ENCODE measurements at places on chromosomes 2 and 18.
A peak's percentile ranks its signal among the peaks of the same experiment; 100 is the strongest.

DNA sequence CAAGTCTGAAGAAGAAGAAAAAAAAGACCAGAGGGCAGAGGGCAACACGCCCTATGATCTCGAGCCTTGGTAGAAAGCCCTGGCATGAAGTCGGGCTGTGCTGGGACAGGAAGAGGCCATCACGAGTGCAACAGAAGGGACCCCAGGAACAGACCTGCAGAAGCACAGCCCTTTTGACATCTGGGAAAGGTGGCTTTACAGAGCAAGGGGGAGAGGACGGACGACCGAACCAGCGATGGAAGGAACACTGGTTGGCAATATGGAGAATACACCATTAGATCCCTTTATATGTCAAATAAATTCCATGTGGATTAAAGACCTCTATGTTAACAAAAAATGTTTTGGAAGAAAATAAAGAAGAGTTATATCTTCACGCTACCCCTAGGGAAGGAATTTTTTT is 10.7 kb downstream of the KIF1A start:
- DNase-seq = no peak

DNA sequence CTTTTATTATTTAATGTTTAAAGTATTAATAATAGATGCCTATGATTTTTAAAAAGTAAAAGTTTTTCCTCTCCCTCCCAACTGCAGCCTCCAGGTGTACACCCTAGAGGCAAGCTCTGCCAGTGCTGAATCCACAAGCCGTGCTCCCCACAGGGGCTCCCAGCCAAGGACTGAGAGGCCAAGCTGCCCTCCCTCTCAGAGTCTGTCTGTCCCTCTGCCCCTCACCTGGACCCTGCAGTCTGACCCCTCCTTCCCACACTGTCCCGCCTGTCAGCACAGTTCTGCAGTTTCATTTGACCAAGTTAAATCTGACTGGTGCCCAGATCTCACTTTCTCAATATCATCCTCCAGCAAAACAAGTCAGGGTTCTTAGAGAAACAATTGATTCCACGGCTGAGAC is 14.8 kb upstream of the PROC start:
- DNase-seq = no peak

- peak; percentile 55 for DNase-seq
Observed at GRCh38 chr18:9810994-9811705, 74.6 kb upstream of the TXNDC2 start.

DNA sequence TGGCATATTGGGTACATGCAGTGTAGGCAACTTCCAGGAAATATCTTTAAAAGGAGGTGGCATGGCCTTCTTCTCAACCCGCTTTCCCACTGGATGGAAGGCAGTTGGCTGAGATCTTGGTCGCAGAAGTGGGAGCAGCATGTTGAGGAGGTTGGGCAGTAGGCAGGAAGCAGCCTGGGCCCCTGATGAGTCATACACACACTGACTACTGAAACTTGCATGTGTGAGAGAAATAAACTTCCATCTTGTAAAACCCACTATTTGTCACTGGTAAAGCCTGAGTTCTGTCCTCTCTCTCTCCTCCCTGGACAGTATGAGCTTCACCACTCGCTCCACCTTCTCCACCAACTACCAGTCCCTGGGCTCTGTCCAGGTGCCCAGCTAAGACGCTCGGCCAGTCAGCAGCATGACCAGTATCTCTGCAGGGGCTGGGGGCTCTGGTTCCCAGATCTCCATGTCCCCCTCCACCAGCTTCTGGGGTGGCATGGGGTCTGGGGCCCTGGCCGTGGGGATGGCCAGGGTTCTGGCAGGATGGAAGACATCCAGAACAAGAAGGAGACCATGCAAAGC is 233.8 kb upstream of the SPRED2 start:
- DNase-seq = no peak

GRCh38 chr18:55534547-55534946 is 53.4 kb downstream of the TCF4 start:
- DNase-seq = no peak

DNA sequence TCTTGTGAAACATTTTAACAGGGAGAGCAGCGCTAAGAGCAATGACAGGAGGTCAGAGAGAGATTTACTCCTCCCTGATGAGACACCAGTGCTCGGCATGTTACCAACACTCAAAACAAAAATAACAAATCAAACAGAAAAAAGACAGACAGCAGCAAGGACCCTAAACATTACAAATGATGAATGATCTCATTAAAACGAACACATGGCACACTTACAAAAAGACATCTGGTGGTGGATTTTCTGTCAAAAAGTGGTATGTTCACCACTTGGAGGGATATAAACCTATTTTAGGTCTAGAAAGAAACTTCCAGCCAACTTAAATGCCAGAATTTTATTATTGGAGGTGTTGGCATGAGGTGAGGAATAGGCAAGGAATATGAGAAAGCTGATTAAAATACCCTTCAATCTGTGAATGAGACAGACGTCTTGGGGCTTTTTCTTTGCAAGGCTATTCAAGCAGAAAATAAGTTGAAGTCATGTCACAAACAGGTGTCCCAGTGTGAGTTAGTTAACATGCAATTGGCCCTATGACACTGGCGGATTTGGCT is 112.8 kb downstream of the PRELID3A start:
- DNase-seq = no peak

DNA sequence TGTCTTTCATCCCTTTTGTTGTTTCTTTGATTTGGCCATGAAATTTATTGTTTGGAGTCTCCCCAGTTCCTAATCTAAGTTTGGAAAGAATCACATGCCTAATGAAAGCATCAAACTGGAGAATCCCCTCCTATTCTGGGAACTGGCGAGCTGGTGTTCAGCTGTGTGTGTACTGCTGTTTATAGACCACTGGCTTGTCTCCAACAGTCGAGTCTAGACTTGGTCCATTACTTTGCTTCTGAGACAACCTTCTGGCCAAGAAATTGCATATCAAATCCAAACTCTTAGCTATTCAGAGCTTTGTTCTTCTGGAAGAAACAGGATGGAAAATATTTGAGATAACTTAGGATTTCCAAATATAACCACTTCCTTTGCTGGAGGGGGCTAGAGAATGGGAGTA is 111.5 kb upstream of the THSD7B start:
- DNase-seq = no peak

GRCh38 chr18:37663446-37663845 is 97.8 kb upstream of the CELF4 start:
- no peak for DNase-seq

GRCh38 chr2:103264058-103264768 is 502.4 kb downstream of the TMEM182 start:
- DNase-seq = no peak

- DNase-seq = no peak
Observed at GRCh38 chr18:159037-159652, 788 bp downstream of the USP14 start.

DNA sequence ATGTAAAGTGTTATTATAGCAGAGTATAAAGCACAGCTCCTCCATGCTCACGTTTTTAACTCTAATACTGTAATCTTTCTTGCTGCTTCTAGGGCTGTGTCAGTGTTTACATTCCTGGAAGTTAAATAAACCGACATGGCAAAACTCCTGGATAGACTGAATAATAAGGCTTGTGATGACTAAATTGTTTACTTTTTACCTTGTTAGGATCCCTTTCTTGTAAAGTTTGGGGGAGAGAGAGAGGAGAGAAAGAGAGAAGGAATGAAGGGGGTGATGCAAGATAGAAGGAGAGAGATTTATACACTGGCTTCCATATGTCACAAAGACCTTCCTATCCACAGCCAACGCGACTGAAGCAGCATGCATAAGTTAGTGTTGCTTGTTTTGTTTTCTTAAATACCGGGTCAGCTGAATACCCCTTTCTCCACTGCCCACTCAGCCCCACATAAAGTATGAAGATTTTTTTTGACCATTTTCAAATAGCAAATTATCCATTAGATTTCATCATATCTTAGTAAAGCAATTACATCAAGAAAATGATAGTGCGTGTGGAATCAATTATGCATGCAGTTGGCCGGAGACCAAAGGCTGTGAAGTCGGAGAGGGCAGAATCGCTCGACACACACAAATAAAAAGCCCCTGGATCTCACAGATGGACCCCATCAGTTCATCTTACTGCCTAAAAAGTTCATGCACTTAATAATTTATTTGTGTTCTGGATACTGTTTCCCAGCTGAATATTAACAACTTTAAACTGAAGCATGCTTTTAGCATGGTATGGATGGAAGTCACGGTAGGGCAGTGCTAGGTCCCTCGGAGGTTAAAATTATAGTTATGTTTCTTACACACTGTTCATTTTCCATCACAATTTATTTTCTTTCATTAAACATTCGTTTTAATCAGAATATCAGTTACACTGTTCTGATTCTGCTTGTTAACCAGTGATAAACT is 20.1 kb downstream of the BCL11A start:
- no peak for DNase-seq

DNA sequence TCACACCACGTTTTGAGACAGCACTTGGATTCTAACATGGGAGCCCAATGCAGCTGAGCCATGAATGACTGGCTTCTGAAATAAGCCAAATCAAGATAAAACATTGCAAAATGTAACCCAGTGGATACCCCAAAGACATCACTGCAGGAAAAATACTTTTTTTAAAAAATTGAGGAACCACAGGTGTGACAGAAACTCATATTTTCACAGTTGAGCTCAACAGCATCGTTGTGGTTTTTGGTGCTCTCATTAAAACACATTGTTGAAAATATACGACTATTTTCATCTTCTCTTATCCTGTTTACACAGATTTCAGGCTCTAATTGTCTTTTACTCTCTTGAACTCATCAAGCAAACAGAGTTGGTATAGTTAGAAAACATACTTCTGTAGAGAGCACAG is 429.3 kb upstream of the VRK2 start:
- DNase-seq = no peak

DNA sequence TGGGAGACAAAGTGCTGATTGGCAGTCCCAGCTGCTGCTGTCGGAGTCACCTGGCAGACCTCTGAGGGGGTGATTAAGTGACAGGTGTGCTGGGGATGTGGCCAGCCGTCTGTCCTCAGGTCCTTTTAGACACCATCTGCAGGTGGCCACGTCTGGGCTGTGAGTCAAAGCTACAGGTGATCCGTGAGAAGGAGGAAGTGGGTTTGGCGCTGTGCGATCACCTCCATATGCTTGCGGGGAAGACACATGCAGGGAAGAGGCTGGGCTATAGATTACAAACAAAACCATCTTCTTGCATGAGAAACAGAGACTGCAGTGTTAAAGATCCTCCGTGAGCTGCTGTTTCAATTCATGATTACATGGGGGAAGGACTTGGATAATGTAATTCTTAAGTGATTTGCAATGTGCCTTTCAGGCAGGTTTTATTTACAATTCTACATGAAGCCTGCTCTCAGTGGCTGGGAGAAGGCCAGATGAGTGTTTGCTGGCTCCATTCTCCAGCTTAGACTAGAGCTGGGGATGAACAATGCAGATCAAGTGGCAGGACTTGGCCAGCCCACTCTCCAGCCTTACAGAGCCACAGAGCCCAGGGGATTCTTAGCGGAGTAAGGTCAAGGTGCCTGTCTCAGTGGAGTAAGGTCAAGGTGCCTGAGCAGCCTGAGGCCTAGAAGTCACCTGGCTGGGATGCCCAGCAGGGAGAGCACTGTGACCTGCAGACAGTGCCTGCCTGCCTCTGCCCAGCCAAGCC is 87.8 kb downstream of the LYPD1 start:
- DNase-seq = no peak

- DNase-seq = no peak
Observed at GRCh38 chr18:76447258-76447890, 47.7 kb downstream of the ZNF516 start.

DNA sequence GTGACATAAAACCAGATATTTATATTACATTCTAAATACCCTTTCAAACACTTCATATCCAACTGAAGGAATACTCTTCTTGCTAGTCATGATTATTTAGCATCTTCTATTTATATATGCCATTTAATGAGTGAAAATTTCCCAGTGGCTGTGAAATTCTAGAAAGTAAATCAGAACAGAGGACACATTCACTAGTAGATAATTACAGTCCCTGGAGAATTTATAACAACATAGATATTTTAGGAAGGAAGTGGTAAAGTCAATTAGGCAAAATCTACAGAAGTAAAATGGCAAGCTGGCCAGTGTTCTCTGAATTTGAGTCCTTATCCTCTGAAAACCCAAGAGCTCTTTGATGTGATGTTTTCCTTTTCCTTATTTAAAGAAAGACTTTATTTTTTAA is 121.8 kb downstream of the PMAIP1 start:
- no peak for DNase-seq

- DNase-seq = no peak
Observed at GRCh38 chr2:165863810-165864261, 69.8 kb upstream of the GALNT3 start.

DNA sequence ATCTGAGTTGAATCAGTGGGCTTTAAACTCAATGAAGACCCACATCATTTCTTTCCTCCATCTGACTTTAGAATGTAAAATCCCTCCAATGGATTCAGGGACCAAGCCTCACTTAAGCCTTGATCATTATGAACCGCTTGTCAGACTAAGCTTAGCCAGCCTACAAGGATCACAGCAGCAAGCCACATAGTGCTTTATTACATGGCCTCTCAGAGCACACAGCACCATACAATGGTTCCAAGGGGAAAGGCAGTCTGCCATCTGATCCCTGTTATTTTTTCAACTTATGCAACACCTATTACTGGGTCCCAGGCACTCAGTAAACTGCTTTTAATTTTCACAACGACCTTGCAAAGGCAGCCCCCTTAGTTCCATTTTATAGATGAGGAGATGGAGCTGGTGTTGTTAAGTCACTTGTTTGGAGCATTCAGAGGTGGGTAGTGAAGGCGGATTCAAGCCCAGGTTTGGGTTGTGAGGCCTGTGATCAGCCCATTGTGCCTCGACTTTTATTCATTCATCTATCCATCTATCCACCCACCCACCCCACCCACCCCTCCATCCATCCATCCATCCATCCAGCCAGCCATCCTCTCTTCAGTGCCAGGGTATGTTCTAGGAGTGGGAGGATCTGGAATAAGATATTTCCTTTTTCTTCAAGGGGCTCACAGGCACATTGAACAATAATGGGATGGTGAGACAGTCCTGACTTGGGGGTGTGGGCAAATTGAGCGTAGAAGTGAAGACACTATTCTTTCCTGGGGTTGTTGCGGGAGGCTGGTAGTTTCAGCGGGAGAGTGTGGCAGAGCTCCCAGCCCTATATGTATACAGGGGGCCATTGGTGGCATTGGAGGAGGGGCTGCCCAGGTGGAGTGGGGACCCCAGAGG is 141.2 kb downstream of the MYCN start:
- no peak for DNase-seq

GRCh38 chr2:223674998-223675609 is 72.9 kb upstream of the SCG2 start:
- DNase-seq = no peak

DNA sequence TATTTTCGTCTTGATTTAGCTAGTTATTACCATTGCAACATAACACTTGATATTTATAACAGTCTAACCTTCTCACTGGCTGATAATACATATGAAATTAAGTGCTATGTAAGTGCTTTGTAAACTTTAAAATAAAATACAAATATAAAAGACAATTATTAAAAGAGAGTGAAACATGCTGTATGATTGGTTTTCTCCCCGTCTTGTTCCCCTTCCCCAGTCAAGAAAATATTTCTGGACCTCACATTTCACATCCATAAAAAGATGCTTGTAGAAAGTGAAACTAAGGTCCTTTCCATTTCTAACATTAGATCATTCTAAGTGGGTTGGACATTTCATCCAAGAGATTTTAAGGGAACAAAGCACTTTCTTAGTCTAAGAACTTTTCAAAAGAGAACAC is 310.2 kb upstream of the LRATD1 start:
- no peak for DNase-seq
